Activated CD8-positive, alpha-beta memory T cell treated with anti-CD3 and anti-CD28 coated beads for 24 hours (primary cell): ENCODE measurements at places on chromosomes 1 and 21.

GRCh38 chr1:21704145-21704544, 35.0 kb upstream of the RAP1GAP start:
- DNase-seq, result no peak

DNA sequence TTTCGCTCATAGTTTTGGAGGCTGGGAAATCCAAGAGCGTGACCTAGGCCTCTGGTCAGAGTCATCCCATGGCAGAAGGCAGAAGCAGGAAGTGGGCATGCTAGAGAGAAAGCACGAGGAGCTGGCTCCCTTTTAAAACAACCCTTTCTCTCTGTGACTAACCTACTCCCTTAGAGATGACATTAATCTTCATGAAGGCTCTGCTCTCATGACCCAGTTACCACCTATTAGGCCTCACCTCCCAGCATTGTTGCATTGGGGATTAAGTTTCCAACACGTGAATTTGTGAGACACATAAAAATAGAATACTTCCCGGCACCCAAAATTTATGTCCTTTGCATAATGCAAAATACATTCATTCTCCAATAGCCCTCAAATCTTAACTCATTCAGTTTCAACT, 223.1 kb upstream of the ST6GALNAC5 start:
- no peak for DNase-seq

GRCh38 chr1:54904476-54905048, 17.6 kb upstream of the DHCR24 start:
- DNase-seq, result no peak

DNA sequence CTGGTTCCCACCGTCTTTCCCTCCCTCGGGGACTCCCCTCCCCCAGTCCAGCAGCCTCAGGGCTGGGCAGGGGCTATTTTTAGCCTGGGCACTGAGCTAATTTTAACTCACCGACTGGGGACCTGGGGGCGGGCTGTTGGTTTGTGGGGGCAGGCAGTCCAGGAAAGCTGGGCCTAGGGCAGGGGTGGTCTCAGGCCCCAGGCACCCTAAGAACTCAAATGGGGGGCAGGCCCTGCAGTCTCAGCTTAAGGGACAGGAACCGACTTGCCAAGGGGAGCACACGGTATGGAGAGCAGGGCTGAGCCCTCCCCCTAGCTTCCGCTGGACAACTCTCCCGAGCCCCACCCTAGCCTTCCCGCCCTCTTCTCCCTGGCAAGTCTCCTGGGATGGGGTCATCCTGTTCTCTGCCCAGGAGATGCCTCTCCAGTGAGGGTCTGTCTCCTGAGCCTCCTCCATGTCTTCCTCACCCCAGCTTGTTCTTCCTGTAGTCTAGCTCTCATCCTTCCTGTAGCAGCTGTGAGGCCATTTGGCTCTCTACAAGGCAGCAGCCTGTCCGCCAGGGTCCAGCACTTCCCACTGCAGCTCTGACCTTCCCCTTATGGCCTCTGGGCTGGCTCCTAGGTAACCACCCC, 10.1 kb downstream of the MEF2D start:
- DNase-seq, result no peak

DNA sequence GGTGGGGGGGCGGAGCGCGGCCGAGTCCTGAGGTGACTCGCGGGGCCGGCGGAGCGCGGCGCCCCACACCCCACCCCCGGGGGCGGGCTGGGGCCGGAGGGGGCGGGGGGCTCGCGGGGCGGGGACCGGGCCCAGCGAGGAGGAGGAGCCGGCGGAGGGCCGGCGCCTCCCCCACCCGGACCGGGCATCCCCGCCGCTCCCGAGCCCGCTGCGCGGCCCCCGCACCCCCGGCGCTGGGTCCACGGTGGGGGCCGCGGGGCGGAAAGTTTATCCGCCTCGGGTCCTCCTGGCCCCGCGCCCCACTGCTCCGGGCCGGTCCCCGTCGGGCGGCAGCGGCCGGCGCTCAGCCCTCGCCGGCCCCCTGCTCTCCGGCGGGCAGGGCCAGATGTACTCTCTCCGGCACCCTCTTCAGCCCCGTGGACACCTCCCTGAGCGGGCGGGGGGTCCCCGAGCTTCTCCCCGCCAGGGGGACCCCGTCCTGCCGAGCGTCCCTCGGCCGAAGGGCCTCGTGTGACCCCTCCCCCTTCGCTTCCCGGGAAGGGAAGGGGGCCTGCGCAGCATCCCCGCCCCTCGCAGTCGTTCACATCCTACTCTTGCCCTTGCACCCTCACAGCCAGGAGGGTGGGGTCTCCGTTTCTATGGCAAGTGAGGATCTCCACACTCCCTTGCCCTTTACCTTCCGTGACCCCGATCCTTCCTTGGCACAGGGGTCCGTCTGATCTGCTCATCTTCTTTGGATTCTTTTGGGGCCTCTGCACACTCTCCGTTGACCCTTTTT, 663 bp downstream of the CAMTA1 start:
- DNase-seq, result no peak

DNA sequence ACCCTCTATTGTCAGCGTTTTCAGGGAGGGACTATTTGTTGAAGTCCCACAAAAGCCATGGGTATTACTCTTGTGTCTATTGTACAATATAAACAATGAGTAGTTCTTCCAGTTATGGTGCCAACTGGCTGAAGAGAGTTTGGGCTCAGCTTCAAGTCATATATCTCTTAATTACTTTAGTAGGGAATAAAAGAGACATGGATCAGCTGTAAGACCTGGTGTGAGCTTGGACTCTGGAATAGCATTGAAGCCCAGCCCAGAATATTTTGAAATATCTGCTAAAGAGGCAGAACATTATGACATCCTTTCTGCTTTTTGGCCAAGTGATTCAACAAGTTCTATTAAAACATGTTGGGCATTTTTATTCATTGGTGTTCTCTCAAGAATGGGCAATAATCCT, 224.9 kb downstream of the BACH1 start:
- DNase-seq, result no peak

- DNase-seq, result no peak
Observed at GRCh38 chr1:69269491-69269890, 298.2 kb upstream of the LRRC7 start.

DNA sequence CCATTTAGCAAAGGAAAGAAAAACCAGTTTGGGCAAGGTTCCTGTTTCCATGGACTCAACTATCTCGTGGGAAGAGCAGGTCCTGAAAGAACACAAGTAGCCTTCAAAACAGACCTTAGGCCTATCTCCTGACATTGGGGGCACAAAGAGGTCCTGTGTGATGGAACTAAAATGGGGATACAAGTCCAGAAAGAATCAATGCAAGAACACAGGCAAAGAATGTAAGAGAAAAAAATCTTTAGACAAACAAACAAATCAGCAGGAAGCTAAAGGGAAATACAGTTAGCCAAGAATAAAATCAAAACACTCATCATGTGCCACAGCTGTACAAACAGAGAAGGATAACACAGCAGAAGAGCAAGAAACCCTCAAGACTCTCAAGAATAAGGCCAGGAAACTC, 28.2 kb downstream of the SLC30A10 start:
- no peak for DNase-seq

- DNase-seq, result no peak
Observed at GRCh38 chr1:8083739-8084484, 57.8 kb upstream of the ERRFI1 start.

GRCh38 chr1:87134625-87135328, 193.9 kb upstream of the LMO4 start:
- no peak for DNase-seq

- DNase-seq, result no peak
Observed at GRCh38 chr21:27043377-27043776, 76.5 kb upstream of the ADAMTS5 start.

DNA sequence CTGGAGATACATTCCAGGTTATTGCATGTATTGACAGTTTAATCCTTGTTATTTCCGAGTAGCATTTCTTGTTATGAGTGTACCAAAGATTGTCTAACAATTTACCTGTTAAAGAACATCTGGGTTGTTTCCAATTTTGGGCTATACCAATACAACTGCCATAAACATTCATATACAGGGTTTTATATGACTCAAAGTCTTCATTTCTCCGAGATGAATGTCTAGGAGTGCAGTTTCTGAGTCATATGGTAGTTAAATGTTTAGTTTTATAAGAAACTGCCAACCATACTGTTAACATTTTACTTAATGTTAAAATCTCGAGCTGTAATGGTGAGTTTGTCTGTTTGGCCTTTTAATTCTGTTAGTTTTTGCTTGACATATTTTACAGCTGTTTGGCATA, 10.0 kb downstream of the RAB4A start:
- no peak for DNase-seq

GRCh38 chr1:209030454-209031167, 552.9 kb upstream of the CAMK1G start:
- no peak for DNase-seq

GRCh38 chr1:108051631-108052377, 86.8 kb upstream of the VAV3 start:
- DNase-seq, result no peak

DNA sequence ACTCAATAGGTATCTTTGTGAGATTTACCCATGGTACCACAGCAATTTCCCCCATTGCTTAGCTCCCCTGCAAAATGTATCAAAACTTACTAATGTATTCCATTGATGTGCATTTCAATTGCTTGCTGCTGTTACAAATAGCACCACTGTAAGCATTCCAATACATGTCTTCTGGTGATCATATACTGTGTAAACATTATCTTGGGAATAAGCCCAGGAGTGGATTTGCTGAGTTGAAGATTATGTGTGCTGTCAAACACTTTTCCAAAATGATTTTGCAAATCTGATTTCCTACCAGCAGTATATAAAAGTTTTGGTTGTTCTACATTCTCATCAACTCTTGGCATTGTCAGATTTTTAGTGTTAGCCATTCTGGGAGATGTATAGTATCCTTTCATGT, 141.0 kb upstream of the KCTD3 start:
- DNase-seq, result no peak

- DNase-seq, result peak; percentile 97
Observed at GRCh38 chr1:25997828-25998761, at the start of gene PAFAH2. Gene PAFAH2 (minus strand): TSS chr1:25998063. CDS start chr1:25990816, 7,247 bp downstream.
